ENCODE measurements at places on chromosomes 6 and 20. TPM values are rescaled to one million over a fixed set of nuclear protein-coding genes. Genes with fewer than 3 reads are reported as not detected.

The ANKRD66 gene
- not detected for total RNA-seq

The ENPP1 gene
- total RNA-seq, result 31.9 TPM

The SLC17A2 gene
- not detected for total RNA-seq

The HLA-DPA1 gene
- total RNA-seq, result 4.0 TPM

The TRIM38 gene
- 11.5 TPM for total RNA-seq

The C4B gene
- total RNA-seq, result 6.0 TPM

The TAF11 gene
- total RNA-seq, result 18.6 TPM
